ENCODE measurements at places on chromosomes 2 and 18.

- no peak for DNase-seq
These were observed 42.5 kb downstream of the STEAP3 start for GRCh38 chr2:119266091-119266589.

DNA sequence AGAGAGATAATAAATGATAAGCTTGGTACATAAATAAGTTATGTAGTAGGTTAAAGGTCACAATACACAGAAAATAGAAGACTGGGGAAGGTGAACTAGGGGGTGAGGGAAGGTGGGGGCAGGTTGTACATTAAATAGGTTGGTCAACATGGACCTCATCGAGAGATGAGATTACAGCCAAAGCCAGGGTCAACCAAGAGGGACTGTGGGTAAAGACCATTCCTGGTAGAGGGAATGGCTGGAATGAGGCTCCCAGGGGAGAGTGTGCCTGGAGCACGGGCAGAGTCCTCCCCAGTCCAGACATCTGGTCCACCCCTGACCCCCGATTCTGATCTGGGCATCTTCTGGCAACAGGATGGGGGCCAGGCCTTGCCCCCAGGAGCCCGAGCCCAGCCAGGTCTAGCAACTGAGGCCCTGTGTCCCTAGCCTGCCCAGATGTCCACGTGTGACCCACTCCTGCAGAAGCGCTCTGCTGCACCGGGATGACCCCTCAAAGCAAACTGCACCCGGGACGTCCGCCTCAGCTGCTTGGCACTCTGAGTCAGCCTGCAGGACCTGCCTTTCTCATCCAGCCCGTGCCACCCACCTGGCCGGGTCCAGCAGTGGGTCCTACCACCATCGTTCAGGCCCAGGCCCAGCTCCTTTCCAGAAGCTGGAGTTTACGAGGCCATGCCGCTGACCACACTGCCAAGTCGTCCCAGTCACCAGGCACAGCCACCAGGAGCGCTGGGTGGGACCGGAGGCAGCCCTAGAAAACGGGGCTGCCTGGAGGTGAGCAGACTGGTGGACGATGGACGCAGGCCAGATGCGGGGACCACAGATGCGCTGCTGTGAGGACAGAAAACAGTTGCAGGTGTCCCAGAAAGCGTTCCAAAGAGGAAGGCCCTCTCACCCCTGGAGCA, 56.2 kb upstream of the ID2 start:
- no peak for DNase-seq

- DNase-seq = no peak
These were observed 31.8 kb downstream of the ARHGAP25 start for GRCh38 chr2:68766376-68766845.

DNA sequence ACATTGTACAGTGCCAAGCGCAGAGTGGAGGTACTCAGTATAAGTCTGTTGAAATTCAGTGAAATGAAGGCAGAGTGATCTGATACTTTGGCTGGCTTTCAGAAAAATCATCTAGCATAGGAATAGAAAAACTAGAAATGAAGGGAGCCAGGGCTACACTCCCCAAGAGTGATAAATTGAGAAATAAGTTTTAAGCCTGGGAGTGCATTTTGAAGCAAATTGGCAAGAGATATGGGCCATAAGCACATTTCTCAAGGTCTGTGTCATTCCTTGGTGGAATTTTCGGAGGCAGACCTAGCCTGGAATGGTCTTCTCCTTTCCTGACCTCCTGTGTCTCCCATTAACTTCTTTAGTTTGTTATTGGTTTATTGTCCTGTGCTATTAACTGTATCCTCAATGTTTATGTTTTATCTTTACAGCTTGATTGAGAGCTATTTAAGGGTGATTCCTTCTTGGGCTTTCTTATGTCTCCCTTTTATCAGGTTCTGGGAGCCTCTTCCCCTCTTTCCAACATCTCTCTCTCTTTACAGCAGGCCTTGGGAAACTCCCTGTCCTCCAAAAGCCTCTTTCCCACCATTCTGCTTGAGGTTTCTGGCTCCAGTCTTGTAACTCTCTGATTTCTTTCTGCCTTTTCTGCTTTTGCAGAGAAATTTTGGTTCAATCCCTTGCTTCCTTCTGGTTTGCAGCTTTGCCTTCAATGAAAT, 649.5 kb downstream of the SLC4A3 start:
- no peak for DNase-seq

- peak; percentile 31 for DNase-seq
These were observed 55.5 kb downstream of the PRKCE start for GRCh38 chr2:45707006-45707405.

GRCh38 chr2:207847807-207848544, 78.3 kb upstream of the FZD5 start:
- no peak for DNase-seq

DNA sequence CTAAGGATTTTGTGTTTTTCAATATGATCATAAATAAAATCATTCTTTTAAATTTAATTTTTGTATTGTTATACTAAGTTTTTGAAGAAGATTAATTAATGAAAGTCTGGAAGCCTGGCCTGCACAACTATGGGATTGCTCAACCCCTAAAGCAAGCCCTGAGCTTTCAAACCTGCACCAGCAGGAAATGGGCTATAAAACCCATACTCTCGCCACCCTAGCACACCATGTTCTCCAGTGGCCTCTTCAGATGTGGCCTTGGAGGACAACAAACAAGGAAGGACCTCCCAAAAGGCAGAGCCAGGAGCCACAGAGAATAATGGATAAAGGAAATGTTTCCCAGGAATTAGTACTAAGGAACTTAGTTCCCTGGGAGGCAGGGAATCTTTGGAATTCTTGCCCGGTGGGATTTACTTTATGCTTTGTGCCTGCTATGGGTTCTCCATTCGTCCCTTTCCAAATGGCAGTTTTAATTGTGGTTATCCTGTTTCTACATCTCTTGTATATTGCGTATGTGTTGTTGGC, 212.5 kb downstream of the ZFP36L2 start:
- DNase-seq = no peak

DNA sequence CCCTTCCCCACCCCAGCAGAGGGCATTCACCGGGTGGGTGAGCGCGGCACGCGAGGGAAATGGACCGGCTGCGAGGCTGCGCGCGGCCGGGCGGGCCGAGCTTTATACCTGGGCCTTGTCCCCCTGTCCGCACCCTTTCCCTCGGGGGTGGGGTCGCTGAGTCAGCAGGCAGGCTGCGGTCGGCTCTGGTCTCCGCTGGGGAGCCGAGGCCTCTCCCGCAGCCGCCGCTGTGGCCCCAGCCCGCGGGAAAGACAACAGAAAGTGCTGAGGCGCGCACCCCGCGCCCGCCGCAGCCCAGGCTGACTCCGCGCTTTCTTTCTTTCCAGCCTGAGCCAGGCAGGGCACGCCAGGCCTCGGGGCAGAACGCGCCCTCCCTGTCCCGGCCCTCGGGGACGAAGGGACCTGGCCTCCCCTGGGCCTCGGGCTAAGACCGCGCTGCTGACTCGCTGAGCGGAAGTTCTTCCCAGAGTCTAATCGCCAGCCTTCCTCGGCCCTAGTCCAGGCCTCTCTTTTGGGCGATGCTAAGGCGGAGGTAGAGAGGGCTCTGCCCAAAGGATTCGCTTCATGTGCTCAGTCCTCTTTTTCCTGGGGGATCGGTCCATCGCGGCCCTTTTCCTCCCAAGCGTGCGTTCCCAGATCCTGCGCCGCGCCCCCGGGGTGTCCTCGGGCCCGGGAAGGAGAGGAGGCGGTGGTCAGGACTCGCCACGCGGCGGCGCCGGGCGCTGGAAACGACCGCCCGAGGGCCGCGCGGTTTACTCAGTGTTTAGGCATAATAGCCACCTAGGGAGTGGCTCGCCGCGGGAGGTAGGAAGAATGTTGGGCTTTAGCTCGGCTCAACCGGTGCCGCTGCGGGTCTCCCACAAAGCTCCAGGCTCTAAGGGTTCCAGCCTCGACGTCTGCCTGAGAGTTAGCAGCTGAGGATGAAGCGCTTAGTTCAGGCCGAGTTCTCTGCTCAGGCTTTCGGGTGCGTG, at the start of gene CRYBA2:
Gene CRYBA2 (minus strand): TSS at position 78 of the 971 bp plus-strand sequence. CDS start 246 bp downstream, outside the sequence.
- no peak for DNase-seq

- DNase-seq = no peak
These were observed 87.0 kb upstream of the ITGA6 start for GRCh38 chr2:172340394-172340793.

DNA sequence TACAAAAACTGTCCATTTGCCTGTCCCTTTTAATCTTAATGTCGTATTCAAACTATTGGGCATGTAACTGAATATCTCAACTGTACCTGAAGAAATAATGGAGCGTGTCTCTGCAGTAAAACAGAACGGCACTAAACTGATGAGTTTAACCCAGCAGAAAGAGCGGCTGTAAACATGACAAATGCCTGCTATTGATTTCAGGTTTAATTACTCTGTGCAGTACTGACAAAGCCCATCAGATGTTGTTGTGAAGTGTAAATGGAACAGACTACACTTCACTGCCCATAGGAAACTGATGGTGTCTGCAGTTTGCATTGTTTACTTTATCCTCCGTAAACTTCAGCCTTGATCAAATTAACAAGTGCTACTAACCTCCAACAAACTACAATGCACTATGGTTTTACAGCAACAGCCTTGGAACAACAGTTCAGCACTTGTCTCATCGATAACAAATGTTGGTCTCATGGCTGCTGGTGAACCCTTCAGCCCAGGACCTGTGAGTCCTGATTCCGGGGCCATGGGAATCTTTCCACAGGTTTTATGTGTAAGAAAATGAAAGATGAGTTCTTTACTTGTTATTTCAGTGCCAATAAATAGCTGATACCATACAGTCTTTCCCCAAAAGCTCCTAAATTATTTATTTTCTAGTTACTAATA, 316.5 kb downstream of the CCDC178 start:
- no peak for DNase-seq

DNA sequence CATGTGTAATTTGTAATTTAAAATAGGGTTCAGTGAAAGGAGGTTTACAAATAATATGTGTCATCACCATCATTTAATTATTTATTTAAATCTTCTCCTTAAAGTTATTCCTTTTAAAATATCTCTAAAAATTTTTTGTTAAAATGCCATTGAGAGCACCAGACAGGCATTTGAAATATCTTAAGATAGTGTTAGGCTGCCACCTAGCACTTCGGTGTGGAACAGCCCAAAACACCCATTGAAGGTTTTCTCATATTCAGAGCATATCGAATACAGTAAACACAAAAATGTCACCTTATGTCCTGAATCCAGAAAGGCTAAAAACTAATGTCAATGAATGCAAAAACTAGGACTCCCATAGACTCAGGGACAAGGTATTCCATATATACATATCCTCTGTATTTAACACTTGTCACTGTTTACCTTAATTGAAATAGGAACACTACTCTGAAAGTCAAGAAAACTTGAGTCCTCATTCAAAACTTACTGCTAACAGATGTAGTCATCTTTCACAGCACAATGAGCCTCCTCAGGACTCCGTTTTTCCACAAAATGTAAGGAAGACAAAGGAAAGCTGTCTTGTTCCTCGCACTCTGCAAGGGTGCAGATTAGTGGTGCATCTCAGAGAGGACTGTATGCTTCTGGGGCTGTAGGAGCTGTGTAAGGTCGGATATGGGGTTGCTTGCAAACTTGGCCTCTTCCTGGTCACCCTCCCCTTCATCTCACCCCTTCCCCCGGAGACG, 329.5 kb downstream of the PAX3 start:
- peak; percentile 27 for DNase-seq

DNA sequence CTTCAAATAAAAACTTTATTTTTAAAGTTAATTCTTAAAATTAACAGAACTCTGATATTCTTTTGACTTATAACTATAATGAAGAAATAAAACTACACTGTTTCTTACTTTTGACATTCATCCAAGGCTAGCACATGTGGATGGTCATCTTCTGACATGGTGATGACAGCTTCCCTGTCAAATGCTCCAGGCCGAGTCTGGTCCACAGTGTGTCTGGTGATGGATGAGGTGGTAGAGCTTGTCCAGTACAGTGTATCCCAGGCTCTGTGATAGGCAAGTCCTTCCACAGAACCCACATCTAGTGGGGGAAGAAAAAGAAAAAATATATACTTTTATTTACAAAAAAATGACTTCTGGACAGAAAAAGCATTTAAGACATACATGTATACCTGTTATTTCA, 1529.5 kb downstream of the LRP1B start:
- DNase-seq = no peak

GRCh38 chr18:23998018-23998417, 16.5 kb upstream of the TTC39C start:
- no peak for DNase-seq

GRCh38 chr2:85823951-85824350, 64.8 kb downstream of the ST3GAL5 start:
- no peak for DNase-seq

DNA sequence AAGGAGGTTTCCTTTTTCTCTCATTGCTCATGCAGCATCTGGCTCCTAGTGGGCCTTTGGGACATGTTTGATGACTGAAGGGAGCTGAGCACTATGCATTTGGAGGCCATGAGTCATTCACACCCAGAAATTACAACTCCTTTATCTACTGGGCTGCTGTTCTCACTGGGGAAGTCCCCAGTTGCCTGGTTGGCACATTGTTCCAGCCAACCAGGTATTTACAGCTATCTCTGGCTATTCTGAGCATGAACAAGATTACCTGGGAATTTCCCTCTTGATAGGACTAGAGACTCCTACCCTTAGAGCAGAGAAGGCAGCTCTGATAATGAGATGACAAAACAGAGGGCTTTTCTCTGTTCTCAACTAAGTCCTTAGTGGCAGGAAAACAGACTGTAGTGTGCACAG, 206.5 kb downstream of the SETBP1 start:
- DNase-seq = no peak

DNA sequence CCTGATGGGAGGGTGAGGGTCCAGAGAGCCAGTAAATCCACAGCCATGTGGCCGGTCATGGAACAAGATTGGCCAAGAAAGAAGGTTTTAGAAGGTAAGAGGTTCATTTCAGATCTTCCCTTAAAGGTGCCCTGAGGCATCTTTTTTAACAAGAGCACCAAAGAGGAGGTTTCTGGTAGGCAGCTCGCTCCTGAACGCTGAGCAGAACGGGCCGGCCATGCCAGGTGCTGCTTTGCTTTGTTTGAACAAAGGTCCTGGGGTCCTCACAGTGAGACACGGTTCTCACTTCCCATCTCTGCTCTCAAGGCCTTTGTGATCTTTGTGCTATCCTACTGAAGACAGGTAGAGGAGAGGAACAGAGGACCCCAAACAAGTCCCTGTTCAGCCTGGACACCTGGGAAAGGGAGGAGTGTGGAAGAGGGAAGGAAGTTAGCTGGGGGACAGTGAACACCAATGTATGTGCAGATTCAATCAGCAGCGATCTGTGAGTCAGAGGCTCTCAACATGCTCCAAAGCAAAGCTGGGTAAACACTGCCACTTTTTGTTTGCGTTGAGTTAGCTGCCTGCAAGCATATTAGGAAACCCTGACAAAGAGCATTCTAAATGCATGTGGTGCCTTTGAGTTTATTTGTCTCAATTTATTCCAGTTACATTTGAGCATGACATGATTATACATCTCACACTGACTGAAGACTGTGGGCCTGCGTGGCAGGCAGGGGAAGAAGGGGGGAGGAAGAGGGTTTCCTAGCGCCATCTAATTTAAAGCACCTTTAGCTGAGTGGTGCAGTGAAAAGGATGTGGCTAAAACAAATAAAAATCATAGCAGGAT, 102.4 kb downstream of the ASB1 start:
- DNase-seq = no peak

Data from posterior cingulate gyrus (tissue), 11 donors.